ENCODE measurements at places on chromosomes 2 and 18.

DNA sequence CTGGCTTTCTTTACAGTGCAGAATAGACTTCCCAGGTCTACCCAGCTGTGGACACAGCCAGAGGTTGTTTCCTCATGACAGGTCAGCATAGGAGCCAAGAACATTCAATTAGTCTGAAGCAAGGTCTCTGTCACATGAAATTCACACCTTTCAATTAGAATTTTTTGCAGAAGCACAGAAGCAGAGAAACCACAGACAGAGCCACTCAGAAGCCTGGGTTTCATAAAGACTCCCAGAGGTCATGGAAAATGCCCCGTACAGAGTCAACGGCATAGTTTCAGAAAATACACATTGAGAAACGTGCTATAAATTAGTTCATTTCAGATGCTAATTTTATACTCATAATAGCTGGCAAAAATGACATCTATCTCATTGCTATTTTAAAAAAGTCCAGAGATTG lies 87.0 kb upstream of the TMEM200C start:
- DNase-seq = no peak

GRCh38 chr2:172510548-172510947 lies 45.3 kb upstream of the PDK1 start:
- DNase-seq = no peak

GRCh38 chr2:58429014-58429875 lies 188.1 kb upstream of the FANCL start:
- DNase-seq = no peak

DNA sequence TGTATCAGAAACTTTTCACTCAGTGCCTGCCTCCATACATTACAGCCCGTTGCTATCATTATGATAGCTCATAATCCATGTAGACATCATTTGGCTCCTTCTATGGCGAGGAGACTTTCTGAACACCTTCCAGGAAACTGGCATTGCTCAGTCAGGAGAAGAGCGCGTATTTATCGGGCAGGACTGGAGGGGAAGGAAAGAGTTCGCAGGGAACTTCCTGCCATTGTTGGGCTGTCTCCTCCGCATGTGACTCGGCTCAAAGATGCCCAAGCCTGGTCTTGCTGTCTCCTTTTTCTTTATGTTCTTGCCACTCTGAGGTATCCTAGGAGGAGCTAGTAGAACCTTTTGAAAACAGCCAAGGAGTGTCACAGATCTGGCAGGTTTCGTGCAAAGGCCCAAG lies 156.8 kb downstream of the CTIF start:
- no peak for DNase-seq

DNA sequence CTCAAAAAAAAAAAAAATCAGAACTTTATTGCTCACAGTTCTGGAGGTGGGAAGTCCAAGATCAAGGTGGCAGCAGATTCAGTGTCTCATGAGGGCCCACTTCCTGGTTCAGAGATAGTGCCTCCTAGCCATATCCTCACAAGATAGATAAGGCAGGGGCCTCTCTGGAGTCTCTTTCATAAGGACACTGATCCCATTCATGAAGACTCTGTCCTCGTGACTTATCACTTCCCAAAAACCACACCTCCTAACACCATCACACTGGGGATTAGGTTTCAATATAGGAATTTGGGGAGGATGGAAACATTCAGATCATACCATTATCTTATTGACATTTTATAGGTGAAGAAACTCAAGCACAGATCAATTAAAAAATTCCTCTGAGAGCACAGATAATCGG lies 61.1 kb downstream of the PDCL3 start:
- DNase-seq = no peak

DNA sequence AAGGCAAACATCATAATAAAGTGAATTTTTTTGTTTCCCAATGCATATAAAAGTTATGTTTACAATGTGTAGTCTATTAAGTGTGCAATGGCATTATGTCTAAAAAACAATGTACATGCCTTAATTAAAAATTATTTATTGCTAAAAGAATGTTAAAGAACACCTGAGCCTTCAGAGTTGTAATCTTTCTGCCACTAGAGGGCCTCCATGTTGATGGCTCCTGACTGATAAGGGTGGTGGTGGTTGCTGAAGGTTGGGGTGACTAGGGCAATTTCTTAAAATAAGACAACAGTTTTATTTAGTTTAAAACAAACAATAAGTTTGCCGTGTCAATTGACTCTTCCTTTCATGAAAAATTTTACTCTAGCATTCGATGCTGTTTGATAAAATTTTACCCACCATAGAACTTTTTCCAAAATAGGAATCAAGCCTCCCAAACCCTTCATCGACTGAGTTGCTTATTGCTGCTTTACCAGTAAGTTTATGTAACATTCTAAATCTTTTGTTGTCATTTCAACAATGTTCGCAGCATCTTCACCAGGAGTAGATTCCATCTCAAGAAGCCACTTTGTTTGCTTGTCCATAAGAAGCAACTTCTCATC lies 32.3 kb downstream of the MAP3K2 start:
- no peak for DNase-seq

GRCh38 chr2:144849612-144850011 lies 329.7 kb upstream of the ZEB2 start:
- no peak for DNase-seq

GRCh38 chr2:113370478-113371091 lies 66.9 kb upstream of the ZNG1B start:
- DNase-seq = peak; percentile 24

DNA sequence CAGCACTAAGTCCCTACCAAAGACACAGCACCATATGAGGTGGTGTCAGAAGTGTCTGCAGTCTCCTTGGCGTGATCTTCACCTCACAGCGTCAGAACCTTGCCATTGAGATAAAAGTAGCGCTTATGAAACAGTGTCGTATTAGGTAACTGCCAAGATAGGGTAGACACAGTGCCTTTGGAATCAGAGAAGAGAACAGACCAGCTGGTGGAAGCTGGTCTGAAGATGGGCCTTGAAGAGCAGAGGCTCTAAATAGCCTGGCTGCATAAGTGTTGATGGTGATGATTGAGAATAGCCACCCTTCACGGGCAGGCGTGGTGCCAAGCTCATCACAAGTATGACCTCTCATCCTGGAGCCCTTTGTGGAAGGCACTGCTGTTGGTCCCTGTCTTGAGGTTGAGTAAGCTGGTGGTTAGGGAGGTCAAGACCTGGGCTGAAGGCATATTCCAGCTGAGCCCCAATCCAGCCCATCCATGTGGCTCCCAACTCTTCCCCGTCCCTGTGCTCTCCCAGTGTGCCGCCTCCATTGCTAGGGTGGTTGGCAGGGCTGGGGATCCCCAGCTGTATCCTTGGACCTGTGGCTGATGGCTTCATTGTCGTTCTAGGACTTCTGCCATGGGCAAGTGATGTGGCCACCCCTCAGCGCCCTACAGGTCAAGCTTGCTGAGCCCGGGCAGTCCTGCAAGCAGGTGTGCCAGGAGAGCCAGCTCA lies 187.4 kb downstream of the MGAT5 start:
- no peak for DNase-seq

- DNase-seq = no peak
Observed at GRCh38 chr2:69203166-69203985, 183.7 kb downstream of the GFPT1 start.

- DNase-seq = no peak
Observed at GRCh38 chr2:110101280-110101844, 14.3 kb downstream of the MALL start.

DNA sequence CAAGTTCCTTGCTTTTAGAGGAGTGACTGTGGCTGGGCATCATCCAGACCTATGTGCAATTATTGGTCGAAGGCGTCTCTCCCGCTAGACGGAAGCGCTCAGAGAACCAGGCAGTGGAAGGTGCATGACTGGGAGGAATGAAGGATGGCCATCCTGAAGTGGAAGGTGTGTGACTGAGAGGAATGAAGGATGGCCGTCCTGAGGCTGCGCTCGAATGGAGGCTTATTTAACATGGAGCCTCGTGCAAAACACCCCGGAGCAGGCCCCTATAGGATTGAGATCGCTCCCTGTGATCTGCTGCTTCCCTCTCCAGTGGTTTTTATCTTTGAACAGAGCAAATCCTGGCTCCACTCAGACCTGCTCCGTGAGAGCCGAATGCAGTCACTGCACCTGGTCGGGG lies 140.2 kb upstream of the ID2 start:
- DNase-seq = no peak

DNA sequence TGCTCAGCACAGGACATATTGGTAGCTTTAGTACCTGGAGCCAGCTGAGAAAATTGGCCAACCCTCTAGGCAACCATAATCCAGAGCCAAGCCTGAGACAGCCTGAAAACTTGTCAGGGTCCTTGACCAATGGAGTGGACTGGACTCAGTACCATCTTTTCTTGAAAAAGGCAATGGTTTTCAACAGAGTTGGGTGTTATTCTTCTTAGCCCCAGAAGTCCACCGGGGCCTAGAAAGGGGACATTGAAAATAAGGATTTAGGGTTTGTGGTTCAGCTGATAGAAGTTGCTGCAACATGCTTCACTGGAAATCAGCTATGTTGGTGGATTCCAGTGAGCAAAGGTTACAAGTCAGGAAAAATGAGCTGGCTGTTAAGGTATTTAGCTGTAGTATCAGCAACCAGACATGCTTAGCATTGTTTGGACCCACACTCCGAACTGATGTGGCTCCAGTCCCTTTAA lies 22.1 kb upstream of the CNOT11 start:
- no peak for DNase-seq

- DNase-seq = no peak
Observed at GRCh38 chr2:25669520-25669919, 3.9 kb downstream of the DTNB start.

- DNase-seq = no peak
Observed at GRCh38 chr2:9831670-9832069, 11.6 kb upstream of the TAF1B start.

DNA sequence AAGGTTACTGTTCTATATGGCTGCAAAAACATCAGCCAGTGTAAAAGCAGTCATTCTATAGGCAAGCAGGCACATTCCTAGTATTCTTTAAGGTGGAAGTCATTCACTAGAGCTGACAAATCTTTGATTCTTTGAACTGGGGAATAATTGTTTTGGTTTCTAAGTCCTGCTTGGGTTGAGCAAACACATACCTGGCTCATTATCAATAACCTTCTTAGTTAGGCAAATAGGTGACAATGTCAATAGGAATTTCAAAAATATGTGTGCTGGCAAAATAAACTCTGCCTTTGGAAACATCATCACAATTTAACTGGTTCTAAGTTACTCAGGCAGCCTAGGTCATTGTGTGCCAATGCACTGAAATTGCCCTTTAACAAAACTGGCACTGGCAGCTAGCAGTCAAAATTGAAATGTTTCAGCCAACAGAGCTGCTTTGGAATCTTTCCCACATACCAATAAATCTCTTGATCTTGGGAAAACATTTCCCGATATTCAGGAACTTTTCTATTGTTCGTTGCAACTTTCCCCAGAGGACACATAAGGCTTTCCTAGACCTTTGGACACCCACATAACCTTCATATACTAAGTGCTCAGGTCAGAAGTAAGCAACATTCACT lies 402.0 kb upstream of the MMADHC start:
- no peak for DNase-seq
